Fibroblast of lung (primary cell): ENCODE measurements at places on chromosomes 13 and 19.

GRCh38 chr19:4851551-4852290 is 15.7 kb downstream of the PLIN3 start:
- DNase-seq, result no peak

GRCh38 chr13:112251930-112252585 is 124.1 kb upstream of the SPACA7 start:
- no peak for DNase-seq

DNA sequence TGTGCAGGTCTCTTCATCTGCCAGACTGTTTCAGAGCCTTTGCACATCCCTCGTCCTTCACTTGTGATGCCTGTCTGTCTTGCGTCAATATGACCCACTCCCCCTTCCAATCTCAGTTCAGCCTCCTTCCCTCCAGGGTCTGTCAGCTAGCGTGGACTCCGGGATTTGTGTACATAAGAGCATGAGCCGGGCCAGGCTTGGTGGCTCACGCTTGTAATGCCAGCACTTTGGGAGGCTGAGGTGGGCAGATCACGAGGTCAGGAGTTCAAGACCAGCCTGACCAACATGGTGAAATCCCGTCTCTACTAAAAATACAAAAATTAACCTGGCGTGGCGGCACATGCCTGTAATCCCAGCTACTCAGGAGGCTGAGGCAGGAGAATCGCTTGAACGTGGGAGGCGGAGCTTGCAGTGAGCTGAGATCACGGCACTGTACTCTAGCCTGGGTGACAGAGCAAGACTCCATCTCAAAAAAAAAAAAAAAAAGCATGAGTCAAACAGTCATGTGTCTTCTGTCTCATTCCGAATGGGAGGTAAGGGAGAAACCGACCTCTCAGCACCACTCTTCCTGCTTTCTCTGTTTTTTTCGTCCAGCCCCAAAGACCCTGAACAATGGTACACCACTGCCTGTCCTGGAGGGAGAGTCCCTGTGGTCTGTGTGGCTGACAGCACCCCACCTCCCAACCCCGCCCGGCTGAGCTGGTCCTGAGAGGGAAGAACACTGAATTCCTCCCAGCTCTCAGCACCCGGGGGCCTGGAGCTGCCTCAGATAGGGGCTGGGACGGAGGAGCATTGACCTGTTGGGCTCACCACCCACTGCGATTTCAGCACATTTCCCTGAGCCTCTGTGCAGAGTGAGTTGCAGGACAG is 2.4 kb upstream of the SIGLEC9 start:
- no peak for DNase-seq

DNA sequence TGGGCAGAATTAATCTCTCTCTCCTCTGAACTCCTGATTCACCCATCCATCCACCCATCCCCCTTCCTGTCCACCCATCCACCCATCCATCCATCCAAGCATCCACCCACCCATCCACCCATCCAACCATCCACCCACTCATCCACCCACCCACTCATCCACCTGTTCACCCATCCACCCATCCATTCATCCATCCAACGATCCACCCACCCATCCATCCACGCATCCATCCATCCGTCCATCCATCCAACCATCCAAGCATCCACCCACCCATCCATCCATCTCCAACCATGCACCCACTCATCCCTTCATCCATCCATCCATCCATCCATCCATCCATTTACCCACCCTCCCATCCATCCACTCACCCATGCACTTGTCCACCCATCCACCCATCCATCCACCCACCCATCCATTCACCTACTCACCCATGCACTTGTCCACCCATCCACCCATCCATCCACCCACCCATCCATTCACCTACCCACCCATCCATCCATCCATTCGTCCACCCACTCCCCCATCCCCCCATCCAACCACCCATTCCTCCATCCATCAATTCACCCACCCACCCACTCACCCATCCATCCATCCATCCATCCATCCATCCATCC is 18.7 kb downstream of the MEX3D start:
- DNase-seq, result no peak

DNA sequence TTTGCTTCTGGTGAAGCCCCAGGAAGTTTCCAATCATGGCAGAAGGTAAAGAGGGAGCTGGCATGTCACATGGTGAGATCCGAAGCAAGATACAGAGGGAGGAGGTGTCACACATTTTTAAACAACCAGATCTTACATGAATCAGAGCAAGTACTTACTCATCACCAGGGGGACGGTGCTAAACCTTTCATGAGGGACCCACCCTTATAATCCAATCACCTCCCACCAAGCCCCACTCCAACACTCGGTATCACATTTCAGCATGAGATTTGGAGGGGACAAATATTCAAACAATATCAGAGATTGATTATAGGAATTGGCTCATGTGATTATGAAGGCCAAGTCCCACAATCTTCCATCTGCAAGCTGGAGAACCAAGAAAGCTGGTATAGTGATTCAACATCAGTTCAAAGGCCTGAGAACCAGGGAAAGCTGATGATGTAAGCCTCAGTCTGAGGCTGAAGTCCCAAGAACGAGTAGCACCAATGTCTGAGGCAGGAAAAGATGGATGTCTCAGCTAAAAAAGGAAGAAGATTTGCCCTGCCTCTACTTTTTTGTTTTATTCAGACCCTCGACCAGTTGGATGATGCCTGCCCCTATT is 58.6 kb upstream of the WDFY2 start:
- DNase-seq, result no peak

GRCh38 chr13:60230593-60230992 is 66.9 kb upstream of the DIAPH3 start:
- peak; percentile 9 for DNase-seq

DNA sequence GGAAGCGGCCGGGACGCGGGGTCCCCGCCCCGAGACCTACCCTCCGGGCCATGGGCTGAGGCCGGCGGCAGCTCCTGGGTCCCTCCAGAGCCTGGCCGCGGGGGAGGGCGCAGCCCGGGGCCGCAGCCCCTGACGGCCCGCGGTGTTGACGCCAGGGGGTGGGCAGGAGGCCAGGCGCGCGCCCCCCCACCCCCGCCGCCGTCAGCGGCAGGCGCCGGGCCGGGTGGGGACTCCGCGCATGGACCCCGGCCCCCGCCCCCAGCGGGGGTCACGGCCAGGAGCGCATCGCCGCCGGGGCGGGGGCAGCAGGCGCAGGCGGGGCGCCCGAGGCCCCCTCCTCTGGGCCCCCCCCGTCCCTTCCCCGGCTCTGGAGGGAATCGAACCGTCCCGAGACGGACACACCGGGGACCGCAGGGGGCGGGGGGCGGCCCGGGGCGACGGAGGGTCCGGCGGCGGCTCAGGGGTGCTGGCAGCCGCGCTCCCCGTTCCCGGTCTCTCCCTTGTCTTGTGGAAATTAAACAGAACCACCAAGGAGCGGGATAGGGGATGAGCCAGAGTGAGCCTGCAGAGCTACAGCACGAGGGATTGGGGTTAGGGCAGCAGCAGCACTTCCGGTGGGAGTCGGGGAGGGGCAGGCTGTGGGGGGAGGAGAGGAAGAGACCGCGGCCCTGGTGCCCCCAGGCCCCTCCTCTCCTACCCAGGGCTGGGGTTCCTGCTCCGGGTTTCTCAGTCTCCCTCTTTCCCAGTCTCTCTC is at the start of gene MEIS3:
Gene MEIS3 (minus strand): TSS at position 498 of the 754 bp plus-strand sequence. CDS start 446 bp downstream, at position 52.
- no peak for DNase-seq

DNA sequence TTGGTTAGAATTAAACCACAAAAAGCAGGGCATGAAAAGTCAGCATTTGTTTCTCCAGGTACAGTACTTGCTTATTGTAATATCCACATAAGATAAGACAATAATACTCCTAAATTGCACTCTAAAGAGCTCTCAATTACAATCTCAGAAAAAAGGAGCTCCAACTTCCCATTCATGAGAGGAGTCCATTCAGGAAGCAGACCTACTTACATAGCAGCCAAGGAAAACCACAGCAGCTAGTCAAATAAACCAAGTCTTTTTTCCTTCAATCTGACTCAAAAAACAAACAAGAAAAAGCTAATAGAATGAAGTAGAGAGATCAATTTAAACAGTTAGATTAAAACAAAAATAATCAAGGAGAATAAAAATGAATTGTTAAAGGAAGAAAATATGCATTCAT is 885.2 kb upstream of the SLITRK6 start:
- DNase-seq, result peak; percentile 66

- DNase-seq, result peak; percentile 59
Measured at GRCh38 chr13:101751488-101751887, 299.0 kb downstream of the ITGBL1 start.

- DNase-seq, result peak; percentile 34
Measured at GRCh38 chr13:93496985-93497673, 270.5 kb downstream of the GPC6 start.

- no peak for DNase-seq
Measured at GRCh38 chr13:91417660-91418325, 19.4 kb downstream of the GPC5 start.

DNA sequence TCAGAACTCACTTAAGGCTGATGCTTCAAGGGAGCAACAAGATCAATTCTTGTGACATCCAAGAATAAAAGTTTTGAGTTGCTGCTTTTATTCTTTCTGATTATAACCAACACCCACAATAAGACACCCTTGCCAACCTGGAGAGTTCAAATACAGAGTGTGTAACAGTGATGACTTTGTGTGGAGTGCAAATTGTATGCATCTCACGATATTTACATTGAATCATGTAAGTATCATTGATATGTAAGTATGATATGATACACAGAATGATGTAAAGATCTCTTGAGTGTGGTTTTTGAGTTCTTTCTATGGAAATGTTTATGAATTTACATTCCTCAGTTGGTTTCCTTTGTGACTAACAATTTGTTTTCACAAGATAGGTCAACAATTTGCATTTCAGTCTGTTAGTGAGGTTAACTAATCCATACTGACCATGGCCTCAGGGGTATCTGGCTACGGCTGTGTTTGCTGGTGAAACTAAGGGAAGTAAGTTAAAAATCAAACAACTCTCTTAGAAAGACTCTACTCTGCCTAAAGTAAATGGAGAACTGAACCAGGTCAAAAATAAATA is 12.4 kb downstream of the LHFPL6 start:
- DNase-seq, result no peak

- DNase-seq, result peak; percentile 88
Measured at GRCh38 chr13:110187641-110188161, 119.3 kb downstream of the COL4A1 start.

DNA sequence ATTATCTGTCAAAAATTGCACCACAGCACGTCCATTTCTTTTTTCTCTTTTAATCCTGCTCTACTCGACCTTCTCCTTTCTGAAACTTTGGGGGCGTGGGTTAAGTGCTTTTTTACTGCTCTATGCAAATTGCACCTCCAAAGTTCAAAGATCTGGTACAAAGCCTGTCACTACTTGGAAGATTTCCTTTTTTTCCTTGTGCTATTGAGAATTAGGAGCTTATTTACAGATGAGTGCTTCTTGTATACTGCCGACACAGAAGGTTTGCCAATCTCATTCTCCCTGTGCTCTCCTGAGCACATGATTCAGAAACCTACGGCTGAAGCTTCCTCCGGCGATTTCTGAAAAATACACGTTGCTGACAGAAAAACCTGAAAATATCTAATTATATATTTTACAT is 94.8 kb downstream of the TEX29 start:
- DNase-seq, result no peak

DNA sequence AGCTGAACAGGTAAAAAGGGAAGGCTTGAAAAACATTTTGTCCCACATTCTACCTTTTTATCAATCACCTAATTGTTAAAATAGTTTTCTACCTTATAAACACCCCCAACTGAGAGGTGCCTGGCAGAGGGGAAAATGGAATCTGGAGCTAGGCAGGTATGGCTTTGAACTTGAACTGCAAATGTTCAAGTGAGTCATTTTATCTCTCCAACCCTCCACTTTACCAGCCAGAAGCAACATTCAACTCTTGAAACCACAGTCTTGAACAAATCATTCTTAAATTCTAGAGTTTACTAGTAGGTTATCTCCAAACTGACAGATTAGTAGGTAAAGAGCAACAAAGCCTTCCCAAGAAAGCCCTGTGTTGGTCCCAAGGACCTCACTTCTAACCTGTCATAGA is 116.9 kb downstream of the ABCC4 start:
- no peak for DNase-seq

- peak; percentile 93 for DNase-seq
Measured at GRCh38 chr13:114099191-114099590, 33.2 kb downstream of the RASA3 start.

- DNase-seq, result no peak
Measured at GRCh38 chr13:64725492-64725891, 2504.6 kb downstream of the PCDH9 start.

DNA sequence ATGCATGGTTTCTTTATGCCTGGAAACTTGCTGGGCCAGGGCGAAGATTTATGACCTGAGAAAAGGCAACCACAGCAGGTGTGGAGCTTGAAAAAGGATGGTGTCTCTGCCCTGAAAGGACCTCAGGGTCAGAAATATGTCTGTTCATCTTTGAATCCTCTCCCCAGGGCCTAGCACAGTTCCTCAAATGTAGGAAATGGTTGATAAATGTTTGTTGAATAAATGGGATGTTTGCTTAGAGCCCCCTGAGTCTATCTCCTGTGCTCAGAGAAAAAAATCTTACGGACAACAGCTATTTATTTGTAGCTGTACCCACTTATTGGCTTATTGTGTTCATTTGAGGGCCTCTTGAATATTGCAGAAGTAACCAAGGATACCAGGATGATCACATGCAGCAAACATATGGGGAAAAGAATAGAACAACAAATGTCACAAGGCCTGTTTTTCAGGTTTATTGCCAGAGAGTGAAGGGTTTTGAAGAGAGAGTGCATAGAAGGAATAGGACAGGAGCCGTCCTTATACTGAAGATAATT is 114.5 kb downstream of the KLF5 start:
- DNase-seq, result no peak

DNA sequence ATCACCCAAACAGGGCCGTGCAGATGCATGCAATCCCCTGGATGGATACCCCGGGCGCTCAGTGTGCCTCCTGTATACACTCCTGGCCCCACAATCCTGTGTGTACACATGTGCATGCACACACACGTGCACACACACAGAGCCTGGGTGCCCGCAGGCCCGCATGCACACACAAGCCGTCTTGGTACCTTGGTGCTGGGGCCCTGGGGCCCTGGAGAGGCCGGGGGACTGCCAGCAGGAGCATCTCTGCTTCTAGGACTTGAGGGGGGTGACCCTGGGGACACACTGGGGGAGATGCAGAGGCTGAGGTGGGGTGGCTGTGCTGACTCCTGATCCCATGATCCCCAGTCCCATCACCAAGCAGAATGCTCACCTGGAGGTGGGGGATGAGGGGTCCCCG is 15.6 kb upstream of the EPOR start:
- DNase-seq, result no peak

DNA sequence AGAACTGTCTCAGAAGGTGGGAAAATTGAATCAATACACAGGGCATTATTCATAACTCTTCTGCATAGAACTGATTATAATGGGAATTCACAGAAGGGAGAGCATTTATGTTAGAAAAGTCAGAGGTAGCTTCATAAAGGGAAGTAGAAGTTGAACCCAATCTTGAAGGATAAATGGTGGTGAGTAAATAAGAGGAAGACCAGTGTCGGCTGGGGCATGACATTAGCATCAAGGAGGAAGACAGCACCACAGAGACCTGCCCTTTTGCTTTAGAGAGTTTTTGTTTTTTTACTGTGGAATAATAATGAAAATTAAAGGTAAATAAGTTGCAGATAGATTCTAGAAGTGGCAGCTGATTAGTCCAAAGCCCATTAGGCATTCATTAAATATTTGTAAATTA is 21.9 kb downstream of the CDC16 start:
- DNase-seq, result no peak
